ENCODE measurements at places on chromosomes 7 and 10.

DNA sequence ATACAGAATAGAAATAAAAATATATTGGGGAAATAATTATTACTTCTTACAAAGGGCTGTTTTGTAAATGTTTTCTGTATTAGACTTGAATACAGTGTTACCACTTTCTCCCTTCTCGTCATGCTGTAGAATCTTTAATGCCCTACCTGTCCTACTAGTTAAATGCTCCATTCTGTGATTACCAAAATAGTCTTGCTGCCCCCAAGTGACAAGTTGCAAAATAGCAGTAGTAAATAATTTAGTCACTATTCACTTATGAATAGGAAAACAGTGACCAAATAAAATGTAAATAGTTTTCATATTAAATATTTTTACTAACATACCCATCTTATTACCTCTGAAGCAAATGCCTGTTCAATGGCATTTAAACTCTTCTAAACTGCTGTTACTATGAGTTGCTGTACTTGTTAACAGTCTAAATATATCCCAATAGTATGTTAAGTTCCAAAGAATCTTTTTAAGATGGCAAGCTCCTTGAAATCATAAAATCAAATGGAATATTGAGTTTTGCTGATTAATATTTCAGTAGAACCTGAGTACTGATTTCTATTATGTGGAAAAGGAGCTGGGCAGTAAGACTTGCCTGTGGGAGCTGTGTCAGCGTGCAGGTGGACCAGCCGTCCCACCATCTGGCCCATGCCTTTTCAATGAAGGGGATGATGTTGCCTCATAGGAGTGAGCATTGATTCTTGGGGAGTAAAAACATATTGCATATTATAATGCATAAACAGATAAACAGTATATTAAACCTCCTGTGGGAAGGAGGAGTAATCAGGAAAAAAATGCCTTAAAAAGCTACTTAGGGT is 18.1 kb upstream of the OIT3 start:
- DNase-seq: no peak

DNA sequence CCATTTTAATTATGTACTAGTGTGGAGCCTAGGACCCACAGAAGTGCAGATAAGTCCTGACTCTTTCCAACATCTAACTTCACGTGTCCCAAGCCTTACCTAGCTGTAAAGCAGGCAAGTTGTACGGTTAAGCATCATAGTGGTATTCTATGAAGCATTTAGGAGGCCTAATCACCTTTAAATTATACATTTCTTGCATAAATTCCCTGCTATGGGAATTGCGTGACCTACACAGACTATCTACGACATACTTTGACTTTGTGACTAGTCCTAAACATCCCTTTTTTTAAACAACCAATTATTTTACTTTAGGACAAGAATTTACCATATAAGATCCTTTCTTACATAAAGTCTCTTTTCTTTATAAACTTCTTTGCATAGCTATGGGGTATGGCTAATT is 37.7 kb upstream of the LRGUK start:
- DNase-seq: no peak

- DNase-seq: no peak
These were observed 113.8 kb upstream of the PPP2R2D start for GRCh38 chr10:131786756-131787605.

DNA sequence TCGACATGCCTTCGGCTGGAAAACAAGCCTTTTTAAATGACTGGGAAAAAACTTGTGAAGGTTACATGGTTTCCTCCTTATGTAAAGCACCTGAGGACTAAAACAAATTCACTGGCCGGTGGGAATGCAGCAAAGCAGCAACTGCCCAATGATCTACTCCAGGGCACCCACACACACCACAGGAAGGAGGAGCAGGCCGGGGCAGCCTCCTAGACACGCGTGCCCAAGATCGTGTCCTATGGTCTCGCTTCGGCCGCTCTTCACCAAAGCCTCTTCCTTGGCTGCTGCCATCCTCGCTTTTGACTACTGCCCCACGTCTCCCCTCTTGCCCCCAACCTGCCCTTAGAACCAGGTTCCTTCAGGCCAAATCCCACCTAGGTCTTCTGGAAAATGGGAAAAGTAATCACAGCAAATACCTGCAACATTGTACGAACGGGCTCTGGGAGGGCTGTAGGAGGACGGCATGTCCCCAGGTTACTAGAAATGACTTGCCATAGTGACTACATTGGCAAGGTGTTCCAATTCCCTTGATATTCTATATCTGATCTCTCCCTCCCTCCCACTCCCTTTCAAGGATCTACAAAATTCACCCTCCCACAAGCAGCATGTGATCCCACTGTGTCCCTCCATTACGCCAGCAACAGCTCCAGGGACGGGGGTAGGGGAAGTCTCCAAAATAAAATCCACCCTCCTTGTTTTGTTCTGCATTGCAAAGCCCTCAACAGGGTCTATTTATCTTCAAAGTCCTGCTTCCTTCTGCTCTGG is 84.9 kb downstream of the RNF216 start:
- no peak for DNase-seq

DNA sequence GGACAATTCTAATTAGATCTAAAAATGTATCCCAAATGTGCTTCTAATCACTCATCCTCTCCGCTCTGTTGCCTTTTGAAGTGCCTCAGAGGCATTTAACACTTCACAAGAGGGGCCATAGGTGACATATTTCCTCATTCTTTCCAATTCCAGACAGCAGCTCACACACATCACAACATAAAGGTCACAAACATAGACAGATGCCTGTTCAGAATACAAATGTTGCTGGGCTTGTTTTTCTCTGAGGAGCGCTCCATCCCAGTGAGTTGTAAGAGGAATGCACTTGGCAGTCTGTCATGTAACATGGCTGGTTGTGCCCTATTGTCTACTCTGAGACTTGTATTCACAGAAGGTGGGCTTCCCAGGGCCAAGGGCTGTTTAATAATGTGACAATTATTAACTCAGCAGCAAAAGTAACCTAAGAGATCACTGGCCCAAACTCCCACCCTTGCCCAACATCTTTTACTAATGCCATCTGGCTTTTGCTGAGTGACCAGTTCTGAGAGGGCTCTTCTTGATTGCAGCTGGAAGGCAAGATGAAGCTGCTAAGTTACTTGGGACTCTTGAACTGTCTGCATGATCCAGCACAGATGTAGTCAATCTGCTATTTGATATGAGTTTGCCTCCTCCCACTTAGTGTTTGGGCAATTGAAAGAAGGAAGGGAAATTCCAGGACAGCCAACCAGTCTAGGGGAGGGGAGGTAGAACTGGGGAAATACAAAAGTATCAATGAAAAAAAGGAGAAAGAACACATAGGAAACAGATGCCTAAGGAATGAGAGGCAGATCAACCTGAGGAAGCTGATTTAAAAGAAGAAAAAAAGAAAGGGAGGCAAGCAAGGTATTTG is 13.6 kb downstream of the PON2 start:
- DNase-seq: no peak

DNA sequence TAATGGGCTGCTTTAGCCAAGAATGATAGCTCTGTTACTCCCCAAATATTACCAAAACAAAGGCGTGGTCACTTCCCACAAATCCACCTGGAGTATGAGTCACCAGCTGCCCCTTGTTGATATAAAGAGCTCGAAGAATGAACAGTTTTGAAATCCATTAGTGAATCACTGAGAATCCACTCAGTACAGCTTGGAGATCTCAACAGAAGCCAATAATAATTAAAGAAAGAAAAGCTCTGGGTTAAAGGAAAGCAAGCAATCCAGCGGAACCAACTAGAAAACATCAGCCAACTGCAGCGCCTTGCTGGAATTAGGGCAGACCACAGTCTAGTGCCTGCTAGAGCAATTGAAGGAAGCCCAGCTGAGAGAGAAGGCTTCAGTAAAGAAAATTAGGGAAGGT is 576.0 kb upstream of the C7orf33 start:
- no peak for DNase-seq

- DNase-seq: no peak
These were observed 671 bp upstream of the CHST3 start for GRCh38 chr10:71963351-71964097.

GRCh38 chr7:151689196-151689971 is 169.7 kb upstream of the RHEB start:
- no peak for DNase-seq

DNA sequence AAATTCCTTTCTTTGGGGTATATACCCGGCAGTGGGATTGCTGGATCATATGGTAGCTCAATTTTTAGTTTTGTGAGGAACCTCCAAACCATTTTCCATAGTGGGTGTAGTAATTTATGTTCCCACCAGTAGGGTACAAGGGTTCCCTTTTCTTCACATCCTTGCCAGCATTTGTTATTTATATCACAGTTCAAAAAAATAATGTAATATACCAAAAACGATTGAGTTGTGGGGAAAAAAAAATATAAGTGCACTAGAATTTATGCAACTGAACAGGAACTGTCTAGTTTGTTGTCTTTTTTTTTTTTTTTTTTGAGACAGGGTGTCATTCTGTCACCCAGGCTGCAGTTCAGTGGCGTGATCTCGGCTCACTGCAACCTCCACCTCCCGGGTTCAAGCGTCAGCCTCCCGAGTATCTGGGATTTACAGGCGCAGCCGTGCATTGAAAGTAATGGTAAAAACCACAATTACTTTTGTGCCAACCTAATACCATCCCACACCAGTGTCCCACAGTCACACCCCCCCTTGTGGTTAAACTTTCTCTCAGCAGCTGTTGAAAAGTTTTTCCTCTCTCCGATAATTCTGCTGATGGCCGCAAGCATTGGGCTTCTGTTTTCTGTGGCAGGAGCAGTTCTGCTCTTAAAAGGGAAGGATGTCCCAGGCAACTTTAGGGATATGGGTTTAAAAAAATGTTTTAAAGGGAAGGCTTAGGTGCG is 6.8 kb upstream of the LAT2 start:
- DNase-seq: no peak

- no peak for DNase-seq
These were observed 182.6 kb downstream of the NEBL start for GRCh38 chr10:20714518-20714917.

DNA sequence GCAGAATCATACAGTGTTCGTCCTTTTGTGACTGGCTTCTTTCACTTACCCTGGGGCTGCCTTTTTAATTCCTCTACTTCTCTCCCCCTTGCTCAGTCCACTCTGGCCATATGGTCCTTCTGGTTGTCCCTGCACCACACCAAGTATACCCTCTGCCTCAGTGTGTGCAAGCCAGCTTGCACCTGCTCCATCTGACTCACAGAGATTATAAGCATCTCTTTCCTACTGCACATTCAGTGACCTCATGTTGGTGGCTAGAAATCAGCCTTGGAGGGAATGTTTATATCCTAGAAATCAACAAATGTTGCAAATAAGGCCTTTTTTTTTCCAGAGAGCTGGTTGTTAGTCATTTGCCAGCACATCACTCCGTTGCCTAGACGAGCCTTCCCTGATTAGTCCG is 67.5 kb upstream of the C10orf90 start:
- DNase-seq: no peak

DNA sequence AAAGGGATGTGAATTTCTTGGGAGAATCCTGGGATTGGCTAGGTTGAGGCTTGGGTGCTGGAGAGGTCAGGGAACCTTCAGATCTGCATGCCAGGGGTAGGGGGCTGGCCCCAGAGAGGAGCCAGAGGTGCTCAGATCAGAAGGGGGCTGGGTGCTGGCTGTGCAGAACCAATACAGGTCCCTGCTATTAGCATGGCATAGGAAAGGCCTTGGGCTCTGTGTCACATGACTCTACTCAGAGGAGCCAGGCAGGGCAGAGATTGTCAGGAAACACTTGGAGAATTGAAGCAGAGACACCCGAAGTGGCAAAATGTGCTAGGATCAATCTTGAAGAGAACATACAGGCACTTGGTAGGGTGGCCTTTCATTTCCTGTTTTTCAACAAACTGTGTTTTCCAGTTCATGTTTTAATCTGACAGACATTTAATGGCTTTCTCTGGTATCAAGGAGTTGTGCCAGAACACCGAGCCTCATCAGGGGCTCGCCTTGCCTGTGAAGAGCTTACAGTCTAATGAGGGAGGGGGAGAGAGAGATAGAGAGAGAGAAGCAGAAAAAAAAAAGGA is 498.9 kb downstream of the RPS24 start:
- no peak for DNase-seq

DNA sequence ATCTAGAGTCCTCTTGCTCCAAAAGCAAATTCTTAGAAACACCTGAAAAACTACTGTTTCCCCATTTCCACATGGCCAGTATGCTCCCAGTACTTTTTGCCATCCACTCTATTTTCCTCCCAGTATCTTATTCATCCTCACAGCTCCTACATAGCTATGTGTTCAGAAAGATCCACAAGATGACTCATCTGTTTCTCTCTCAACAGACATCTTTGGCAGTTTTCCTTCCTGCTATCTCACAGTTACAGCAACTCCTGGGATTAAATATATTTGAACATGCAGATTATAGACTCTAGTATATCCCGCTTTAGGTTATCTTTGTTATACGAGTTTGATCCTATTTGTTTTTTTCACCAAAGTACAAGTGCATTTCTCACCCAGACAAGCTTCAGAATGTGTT is 675.6 kb upstream of the POT1 start:
- DNase-seq: no peak

GRCh38 chr10:19929506-19930140 is 113.4 kb downstream of the PLXDC2 start:
- no peak for DNase-seq

DNA sequence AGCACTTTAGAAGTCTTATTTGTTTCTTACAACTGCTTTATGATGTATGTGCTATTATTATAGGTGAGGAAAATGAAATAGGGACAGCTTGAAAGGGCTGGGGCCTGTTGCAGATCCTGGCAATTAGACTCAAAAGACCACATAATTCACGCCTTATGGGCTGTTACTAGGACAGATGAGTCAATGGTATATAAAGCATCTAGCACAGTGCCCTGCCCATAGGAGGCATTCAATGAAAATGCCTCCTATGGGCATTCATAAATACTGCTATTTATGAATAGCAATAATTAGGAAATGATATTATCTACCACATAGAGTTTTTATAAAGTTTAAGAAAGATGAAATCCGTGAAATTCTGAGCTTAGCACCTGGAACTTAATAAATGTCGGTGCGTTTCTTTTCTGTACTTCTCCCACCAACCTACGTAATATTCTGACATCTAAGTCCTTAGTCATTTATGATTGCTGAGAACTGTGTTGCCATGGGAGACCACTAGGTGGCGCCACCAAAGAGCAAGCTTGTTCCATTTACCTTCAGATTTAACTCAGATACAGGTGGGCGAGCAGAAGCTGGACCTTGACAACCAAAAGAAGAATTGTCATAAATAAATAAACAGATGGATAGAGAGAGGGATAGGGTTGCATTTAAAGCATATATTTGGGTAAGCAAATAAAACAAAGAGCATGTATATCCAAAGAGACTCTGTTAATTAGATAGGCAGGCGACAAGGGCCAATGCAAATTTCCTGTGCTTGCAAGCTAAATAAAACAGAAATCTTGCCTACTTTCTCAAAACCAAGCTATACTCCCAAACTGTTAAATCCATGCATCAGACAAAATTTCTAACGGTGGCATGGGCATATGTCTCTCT is 699.9 kb downstream of the INHBA start:
- no peak for DNase-seq

DNA sequence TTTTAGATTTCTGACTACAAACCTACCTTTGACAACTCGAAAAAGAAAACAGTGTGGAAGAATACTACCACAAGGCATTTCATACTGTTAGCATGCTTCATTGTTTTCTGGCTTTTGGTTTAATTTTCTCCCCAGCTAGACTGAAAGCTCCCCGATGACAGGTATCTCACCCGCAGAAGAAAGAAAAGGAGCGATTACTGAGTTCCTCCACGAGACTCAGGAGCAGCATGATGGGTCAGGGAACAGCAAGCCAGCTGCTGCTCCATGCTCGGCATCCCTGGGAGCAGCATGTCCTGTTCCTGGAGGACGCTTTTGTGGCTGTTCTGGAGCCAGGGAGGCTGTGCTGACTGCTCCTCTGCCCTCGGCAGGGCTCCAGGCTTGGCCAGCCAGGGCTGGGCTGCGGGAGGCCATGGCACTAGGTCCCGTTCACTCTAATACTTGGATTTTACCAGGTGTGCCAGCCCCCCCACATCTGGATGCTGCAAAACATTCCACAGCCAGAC is 133.4 kb downstream of the PRKAG2 start:
- no peak for DNase-seq
